ENCODE measurements at places on chromosomes 6 and 20. TPM values are rescaled to one million over a fixed set of nuclear protein-coding genes. Genes with fewer than 3 reads are reported as not detected.

GJA10 gene
- not detected for total RNA-seq

COL12A1 gene
- total RNA-seq: not detected

- no peaks in the 10 kb centered on the region for H3K27me3 ChIP-seq
- H3K36me3 ChIP-seq: no peaks in the 10 kb centered on the region
- no peak overlapping the region for H3K4me3 ChIP-seq
- H3K4me1 ChIP-seq: no peaks in the 10 kb centered on the region
- no peak for DNase-seq
Measured at GRCh38 chr6:40112350-40112749, 178.1 kb upstream of the MOCS1 start.

- DNase-seq: no peak
- no peaks in the 10 kb centered on the region for H3K27me3 ChIP-seq
- no peaks in the 10 kb centered on the region for H3K36me3 ChIP-seq
- peaks cover 5% of the 10 kb centered on the region for H3K4me1 ChIP-seq
- no peak overlapping the region for H3K4me3 ChIP-seq
Measured at GRCh38 chr6:53165293-53165692, 16.7 kb upstream of the GCM1 start.

DNA sequence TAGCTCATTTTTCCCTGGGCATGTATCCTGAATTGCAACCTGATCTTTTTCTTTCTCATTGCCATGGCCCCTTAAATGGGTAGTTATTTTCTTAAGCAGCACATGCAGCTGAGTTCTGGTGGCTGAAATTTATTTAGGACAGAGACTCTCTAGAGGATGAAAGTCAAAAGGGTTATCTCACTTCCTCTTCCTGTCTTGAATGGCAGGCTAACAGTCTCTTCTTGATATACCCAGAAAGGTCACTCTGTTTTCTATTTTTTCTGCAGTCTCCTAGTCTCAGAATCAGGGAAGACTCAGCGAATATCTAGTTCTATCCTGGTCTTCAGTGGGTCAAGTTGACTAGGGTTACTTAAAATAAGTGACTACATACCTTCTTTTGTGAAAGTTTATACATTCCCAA, 243.3 kb downstream of the EPHA7 start:
- no peak overlapping the region for H3K4me3 ChIP-seq
- DNase-seq: no peak
- H3K27me3 ChIP-seq: no peaks in the 10 kb centered on the region
- H3K4me1 ChIP-seq: no peaks in the 10 kb centered on the region

- H3K36me3 ChIP-seq: no peaks in the 10 kb centered on the region
- no peaks in the 10 kb centered on the region for H3K4me1 ChIP-seq
- H3K4me3 ChIP-seq: no peak overlapping the region
- no peak overlapping the region for H3K27ac ChIP-seq
Measured at GRCh38 chr20:14444106-14444505, 106.7 kb upstream of the FLRT3 start.

DNA sequence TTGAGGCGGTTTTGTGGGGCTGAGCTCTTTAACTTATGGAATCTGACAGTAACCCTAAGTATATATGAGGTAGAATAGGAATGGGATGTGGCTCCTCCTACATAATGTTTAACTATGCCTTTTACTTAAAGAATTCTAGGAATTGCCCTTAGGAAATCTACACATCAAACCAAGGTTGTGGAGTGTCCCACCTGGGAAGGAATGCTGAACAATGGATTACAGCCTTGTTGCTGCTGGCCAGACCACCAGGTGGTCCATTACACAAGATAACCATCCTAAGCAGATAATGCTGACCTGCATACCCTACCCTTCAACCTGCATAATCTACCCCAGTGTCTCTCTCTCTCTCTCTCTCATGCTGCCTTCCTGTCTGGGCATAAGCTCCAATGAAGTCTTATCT, 35.0 kb upstream of the SLC22A16 start:
- no peaks in the 10 kb centered on the region for H3K4me1 ChIP-seq
- no peak for DNase-seq
- H3K27me3 ChIP-seq: no peaks in the 10 kb centered on the region
- H3K4me3 ChIP-seq: no peak overlapping the region
- no peaks in the 10 kb centered on the region for H3K36me3 ChIP-seq

DNA sequence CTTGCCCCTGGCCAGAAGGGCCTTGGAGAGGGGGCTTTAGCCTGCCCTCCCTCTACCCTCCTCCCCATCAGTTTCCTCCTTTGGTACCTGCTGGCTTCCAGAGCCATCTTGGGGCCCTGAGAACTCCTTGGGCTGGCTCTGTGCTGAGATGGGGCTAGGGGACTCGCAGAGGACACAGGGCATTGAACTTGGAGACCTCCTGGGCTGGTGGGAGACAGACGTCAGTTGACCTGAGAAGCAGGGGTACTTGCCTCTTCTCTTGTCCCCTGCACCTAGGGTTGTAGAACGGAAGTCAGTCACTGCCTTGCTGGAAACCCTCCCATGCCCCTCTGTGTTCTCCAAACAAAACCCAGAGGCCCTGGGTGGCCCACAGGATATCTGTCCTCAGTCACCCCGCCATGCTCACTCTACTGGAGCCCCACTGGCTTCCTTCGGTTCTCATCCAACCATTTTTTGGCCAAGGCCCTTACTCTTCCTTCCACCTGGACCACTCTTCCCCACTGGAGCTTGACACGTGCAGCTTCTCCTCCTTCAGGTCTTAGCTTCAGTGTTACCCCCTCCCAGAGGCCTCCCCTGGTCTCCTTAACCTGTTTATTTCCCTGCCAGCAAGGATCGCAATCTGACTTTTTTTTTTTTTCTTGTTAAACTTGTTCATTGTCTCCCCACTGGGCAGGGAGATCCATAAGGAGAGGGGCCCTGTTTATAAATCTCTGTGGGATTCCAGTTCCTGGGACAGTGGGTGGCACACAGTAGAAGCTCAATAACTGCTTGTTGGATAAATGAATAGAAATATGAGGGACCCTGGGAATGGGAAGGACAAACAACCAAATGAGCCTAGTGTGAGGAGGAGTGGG, 971 bp downstream of the RBCK1 start:
- peak overlapping the region; percentile 69 for H3K4me3 ChIP-seq
- H3K36me3 ChIP-seq: peaks cover 3% of the 10 kb centered on the region
- peak overlapping the region; percentile 92 for H3K27ac ChIP-seq
- DNase-seq: no peak
